ENCODE measurements at places on chromosomes 12 and 14.

DNA sequence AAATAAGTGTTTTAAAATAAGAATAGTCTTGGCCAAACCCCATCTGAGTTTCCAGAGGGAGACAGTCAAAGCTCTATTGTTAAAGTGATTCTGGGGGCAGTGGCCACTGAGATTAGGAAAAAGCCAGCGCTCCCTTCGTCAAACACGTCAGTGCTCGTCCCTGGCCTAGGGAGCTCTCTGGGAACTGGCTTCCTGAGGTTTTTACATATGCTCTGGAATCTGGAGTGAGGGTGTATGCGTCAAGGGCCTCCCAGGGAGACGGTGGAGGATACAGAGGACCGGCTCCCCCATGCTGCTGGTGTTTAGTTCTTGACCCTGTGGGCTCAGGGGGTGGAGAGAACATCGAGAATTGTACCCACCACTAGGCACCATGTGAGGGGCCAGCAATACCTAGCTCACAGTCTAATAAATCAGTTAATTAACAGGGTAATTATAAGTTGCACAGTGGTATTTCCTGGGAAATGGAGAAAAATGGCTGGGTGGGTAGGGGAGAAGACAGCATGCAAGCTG is 87.0 kb downstream of the SLC25A47 start:
- DNase-seq, result no peak

DNA sequence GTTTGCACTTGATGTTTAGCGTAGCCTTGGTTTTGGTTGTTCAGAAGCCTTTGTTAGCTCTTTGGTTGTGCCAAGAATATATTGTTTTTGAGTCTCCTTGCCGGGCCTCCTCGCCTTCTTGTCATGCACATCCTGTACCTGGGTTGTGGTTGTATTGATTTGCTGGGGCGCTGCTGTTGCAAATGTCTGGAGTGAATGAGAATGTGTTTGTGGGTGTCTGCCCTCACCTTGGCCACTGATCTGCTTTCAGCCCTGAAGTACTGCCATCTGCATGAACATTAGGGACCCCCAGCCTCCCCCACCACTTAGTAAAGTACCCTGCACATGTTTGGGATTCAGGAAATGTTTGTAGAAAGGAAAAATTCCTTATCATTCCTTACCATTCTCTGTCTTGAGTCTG is 16.5 kb downstream of the PRKCH start:
- no peak for DNase-seq

DNA sequence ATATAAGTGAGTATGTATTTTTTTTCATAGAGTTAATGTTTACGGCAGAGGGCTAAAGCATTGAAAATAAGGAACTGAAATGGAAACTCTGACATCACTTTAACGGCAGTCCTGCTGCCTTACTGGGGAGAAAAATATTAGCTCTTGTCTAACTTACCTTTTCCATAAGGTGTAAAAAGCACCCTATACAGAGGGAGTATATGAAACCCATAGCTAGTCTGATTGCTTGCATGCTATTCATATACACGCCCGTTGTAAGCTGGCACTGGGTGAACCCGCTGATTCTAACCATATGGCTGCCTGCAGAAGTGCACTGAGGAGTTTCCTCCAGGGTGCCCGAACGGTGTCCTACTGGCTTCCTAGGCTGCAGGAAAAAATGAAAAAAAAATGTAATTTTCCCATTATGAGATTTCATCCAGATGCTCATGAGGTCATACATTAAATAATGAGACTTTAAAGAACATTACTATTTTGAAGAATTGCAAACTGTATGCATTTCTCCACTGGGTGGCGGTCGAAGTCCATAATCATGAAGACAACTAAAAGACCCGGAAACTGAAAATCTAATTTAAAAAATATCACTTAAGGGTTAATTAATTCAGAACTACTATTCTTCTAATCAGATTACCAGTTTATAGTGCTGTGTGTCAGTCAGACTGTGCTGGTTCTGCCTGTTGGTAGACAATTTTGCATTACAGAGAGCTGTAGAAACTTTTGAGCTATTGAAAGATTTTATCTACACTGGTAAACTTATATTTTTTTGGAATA is 144.7 kb downstream of the ALX1 start:
- DNase-seq, result no peak

GRCh38 chr12:30457621-30458289 is 237.9 kb downstream of the IPO8 start:
- DNase-seq, result peak; percentile 12

DNA sequence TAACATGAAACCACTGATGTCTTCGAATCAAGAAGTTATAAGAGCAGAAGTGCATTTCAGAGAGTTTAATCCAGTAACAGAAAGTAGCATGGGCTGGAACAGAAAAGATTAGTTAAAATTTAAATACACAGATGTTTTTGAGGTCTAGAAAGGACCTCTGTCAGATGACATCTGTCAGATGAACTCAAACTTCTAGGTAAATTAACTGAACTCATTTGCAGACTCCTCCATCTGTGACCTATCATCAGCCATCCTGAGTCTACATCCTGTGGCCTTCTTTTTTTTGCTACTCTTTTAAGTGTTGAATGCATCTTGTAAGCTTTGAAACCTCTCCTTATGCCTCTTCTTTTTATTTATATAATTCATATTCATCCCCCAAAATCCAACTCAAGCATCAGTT is 53.3 kb downstream of the C2CD5 start:
- no peak for DNase-seq

- no peak for DNase-seq
These were observed 27.6 kb downstream of the FBXO21 start for GRCh38 chr12:117162633-117163032.

- no peak for DNase-seq
These were observed 37.8 kb downstream of the ARF6 start for GRCh38 chr14:49930720-49931119.

GRCh38 chr12:126507231-126507630 is 1442.0 kb downstream of the AACS start:
- no peak for DNase-seq

DNA sequence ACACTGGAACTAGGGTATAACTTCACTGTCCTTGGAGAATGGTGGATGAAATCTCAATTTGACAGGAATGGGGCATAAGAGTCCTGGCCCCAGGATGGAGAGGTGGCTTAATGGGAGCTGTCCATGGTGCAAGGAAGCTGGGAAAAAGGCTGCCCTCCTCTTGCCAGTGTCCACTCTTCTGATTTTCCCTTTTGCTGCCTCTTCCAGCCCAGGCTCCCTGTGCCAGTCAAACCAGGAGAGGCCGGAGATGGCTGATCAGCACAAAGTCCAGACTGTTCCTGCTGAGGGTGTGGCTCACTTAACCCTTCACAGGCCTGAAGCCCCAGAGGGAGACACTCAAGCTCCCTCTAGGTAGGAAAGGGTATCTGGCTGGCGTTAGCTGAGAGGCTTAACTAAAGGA is at the start of gene MYO1A:
Gene MYO1A, minus strand, starts transcription at position 240 of the 400 bp plus-strand sequence. CDS start 1,806 bp downstream, outside the sequence.
- no peak for DNase-seq

- no peak for DNase-seq
These were observed 28.8 kb upstream of the CEP83 start for GRCh38 chr12:94488463-94488862.

DNA sequence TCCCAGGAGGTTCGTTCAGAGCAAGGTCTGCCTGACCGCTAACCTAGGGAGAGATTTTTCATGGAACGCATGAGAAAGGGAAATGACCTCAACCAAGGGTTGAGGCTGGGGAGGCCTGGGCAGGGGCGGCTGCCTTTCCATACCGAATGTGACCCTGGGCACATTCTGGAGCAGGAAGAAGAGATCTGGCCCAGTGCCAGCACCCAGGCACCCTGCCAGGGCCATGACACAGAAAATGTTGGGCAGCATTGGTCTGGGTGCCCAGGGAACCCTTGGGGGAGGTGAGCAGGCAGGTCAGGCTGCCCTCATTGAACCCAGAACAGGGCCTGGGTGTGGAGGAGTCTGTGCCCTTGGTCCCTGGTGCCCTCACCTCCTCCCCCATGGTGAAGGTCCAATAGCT is 106.8 kb downstream of the CALM1 start:
- DNase-seq, result peak; percentile 58

DNA sequence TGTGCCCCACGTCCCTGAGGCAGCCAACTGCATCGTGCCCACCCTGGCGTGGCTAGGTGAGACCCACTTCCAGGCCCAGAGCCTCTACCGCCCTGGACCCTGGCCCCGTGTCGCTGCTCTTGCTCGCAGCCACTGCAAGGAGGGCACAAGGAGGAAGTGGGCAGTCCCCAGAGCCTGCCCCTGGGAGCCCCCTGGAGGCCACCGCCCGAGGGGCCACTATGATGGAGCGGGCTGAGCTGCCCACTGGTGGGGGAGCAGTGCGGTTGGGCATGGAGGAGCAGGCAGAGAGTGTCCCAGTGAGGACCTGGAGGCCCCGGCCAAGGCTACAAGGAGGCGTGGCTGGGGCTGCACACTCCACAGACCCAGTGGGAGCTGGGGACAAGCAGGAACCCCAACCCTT is 323.6 kb downstream of the PCNX1 start:
- DNase-seq, result no peak

- no peak for DNase-seq
These were observed 200.9 kb downstream of the TMEM132C start for GRCh38 chr12:128467882-128468281.

DNA sequence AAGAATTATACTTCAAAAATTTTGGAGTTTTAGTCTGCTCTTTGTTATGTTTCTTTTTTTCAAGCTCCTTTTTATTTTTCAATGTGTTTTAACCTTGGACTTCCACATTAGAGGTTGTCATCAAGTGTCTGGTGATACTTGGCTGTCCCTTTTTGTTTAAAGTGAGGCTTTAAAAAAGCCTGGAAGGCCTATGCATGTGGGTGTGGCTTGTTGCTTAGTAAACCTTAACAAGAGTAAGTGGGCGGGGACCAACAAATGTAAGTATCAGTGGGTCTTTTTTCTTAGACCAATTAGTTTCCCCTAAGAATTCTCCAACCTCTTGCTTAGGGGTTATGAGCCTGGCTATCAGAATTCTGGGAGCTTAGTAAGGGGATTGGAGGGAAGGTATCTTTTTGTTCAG is 26.4 kb downstream of the HCFC2 start:
- DNase-seq, result no peak

All from DMS153 (cell line).